ENCODE measurements at places on chromosomes 16 and 17. TPM values are rescaled to one million over a fixed set of nuclear protein-coding genes. Genes with fewer than 3 reads are reported as not detected.

Gene ANKS4B
- not detected for total RNA-seq

Gene DVL2
- 49.1 TPM for total RNA-seq

Gene TMEM88
- 18.5 TPM for total RNA-seq

Gene SALL1
- total RNA-seq: 0.98 TPM

Gene SLC25A10
- 23.0 TPM for total RNA-seq

DNA sequence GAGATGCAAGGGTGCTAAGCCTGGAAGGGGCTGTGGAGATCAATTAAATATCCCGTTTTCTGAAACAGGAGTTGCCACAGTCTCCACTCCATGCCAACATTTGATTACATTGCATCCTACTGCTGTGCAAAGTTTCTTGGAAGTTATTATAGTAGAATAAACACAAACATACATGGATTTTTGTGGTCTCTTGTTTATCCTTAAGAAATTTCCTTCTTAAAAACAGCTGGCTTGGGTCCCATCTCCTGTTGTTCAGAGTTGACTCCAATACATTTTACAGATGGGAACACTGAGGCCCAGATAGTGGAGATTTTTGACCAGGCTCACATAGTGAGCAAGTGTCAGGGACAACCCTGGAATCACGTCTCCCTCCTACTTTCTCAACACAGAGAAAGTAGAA lies 124.0 kb upstream of the ADAMTS18 start:
- DNase-seq: no peak

DNA sequence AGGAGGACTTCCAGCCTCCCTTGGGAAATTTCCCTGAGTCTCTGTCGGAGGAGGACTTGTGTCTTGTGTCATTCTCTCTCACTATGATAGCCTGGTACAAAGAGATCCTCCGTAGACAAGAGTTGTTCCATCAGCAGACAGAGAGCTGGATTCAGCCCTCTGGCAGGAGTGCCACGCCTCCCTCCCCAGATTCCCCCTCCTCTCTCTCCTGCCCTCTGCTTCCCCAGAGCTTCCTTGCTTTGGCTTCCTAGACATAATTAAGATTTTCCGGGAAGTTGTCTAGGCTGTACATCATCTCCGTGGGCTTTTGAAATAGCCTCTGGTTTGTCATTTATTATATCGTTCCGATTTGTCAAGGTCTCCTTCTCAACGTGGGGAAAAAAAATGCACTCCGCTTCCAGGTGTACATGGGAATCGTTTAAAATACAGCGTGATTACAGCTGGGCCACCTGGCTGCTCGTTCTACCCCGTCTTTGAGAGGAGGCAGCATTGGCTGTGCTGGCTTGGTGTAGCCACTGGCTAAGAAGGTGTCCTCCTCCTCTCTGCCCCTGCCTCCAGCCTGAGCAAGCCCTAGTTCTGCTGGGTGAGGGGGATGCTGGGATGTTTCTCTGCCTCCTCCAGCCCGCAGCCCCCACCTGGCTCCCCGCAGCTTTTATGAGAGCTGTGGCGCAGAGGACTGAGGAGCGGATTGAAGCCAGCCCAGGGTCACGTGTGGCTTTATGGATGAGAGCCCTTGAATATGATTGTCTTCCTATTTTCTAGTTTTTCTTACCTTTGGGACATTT lies 282.5 kb downstream of the SNX29 start:
- no peak for DNase-seq

- no peak for DNase-seq
Measured at GRCh38 chr17:10169290-10169689, 29.1 kb downstream of the GAS7 start.

DNA sequence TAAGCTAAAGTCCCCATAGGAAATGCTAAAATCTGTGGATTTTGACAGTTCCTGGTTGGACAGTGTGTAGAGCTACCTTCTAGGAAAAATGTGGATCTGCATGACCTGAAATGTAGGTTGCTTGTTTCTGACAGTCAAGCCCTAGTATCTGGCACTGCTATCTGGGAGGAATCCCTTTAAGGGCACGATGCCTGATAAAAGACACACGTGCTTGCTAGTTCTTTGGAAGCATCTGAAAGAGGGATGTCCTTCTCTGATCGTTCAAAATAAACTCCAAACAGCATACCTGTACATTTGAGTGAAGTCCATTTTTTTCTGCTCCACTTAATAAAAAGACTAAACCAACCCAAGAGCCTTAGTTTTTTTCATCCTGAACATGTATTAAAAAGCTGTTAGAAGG lies 101.3 kb downstream of the CDK5R1 start:
- DNase-seq: no peak

DNA sequence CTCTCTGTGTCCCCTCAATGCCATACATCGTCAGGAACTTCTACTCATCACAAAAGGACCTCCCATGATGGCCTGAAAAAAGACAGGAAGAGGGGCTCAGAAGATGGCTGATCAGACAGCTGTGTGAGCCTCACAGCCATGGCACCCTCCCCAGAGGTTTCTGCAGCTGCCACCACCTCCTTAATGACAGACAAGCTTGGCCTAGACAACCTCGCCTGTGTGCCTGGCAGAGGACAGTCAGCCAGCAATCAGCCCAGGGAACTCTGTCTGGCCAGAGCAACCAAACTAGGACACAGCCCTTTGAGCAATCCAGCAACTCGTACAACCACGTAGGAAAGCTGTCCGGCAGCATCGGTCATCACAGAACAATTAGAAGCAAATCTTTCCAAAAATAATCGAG lies 54.2 kb upstream of the MED9 start:
- peak; percentile 42 for DNase-seq

GRCh38 chr16:85208181-85208580 lies 95.9 kb upstream of the CIBAR2 start:
- DNase-seq: no peak

DNA sequence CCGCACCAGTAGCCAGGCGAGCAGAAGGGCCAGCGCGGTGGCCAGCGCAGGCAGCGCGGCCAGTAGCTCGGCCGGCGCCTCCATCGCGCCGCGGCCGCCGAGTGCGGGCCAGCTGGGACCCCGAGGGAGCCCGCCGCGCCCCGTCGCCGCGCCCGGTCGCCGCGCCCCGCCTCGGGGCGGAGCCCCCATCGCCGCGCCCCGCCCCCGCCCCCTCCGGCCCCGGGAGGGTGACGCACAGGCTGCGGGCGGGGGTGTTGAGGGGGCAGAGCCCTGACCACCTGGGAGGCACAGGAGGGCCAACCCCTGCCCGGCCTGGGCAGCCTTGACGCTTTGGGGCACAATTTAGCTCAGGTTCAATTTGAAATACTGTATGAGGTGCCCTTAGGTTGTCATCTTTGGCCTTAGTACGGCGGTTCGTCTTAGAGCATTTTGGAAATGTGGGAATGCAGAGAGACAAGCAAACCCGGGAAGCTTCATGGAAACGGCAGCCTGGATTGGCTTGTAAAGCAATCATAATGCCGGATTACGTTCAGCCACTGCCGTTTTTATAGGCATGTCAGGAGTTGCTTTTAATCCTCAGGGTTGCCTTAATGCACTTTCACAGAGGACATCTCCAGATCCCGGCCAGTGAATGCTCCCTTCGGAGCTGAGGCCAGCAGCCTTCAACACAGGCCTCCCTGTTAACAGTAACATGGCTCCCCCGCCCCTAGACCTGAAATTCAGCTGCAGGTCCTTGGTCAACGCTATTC lies at the start of gene MXRA7:
Gene MXRA7 (minus strand): TSS at position 103 of the 749 bp plus-strand sequence. CDS start 19 bp downstream, at position 84.
- DNase-seq: peak; percentile 86
